ENCODE measurements at places on chromosomes 13 and 19. TPM values are rescaled to one million over a fixed set of nuclear protein-coding genes. Genes with fewer than 3 reads are reported as not detected.

DNA sequence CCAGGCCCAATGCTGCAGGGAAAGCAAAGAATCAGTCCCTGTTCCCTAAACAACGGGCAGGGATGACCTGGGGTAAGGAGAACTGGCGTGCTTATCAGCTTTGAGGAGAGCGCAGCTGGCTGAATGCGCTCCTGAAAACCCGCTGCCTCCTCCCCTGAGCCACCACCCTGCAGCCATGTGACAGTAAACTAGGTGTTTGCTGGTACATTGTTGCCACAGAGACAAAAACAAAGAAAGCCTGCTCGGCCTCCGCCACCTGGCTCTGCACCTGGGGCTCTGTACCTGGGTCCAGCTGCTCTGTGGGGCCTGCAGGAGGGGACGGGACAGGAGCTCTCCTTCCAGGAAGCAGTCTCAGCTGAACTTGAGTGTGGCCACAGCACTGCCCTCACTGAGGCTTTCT, 21.8 kb downstream of the MCF2L start:
- no peak for DNase-seq

The EFNB2 gene
- 31.8 TPM for total RNA-seq

- DNase-seq: no peak
These were observed 112.5 kb downstream of the SACS start for GRCh38 chr13:23320926-23321534.

- DNase-seq: no peak
These were observed 37.2 kb downstream of the SLITRK1 start for GRCh38 chr13:83845106-83845505.

GRCh38 chr19:15015946-15016542, 33.2 kb upstream of the CASP14 start:
- no peak for DNase-seq

The TTC9B gene
- total RNA-seq: 0.21 TPM

The NLRP4 gene
- not detected for total RNA-seq

DNA sequence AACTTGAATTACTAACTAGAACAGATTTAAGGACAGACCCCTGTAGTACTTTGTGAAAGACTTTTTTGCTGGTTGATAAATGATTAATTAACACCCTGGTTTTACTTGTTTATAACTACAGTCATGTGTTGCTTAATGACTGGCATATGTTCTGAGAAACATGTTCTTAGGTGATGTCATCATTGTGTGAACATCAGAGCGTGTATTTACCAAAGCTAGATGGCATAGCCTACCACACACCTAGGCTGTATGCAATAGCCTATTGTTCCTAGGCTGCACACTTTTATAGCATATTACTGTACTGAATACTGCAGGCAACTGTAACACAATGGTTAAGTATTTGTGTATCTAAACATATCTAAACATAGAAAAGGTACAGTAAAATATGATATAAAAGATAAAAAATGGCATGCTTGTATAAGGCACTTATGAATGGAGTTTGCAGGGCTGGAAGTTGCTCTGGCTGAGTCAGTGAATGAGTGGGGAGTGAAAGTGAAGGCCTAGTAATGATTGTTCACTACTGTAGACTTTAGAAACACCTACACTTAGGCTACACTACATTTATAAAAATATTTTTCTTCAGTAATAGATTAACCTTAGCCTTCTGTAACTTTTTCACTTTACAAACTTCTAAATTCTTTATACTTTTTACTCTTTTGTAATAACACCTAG, 260.3 kb downstream of the KCNRG start:
- DNase-seq: no peak

The CPB2 gene
- total RNA-seq: not detected

DNA sequence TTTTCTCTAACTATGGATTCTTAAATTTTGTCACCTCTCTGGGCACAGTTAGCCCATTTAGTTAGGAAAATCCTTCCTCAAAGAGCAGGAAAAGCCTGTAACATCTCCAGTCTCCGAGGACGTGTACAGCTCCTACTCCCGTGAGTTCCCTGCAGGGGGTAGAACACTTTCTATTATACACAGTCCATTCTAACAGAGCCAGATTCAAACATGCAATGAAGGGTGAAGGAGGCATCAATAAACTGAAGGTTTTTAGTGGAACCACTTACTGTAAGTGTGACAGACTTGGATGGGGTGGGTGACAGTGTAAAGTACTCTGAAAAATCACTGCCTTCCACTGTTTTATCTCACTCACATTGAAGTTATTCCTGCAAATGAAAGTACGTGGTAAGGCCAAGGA, 204.7 kb upstream of the DACH1 start:
- no peak for DNase-seq

- no peak for DNase-seq
These were observed 11.8 kb upstream of the CD70 start for GRCh38 chr19:6602729-6603114.

The NLRP11 gene
- not detected for total RNA-seq

- no peak for DNase-seq
These were observed 617.5 kb upstream of the SGCG start for GRCh38 chr13:22563272-22563671.

DNA sequence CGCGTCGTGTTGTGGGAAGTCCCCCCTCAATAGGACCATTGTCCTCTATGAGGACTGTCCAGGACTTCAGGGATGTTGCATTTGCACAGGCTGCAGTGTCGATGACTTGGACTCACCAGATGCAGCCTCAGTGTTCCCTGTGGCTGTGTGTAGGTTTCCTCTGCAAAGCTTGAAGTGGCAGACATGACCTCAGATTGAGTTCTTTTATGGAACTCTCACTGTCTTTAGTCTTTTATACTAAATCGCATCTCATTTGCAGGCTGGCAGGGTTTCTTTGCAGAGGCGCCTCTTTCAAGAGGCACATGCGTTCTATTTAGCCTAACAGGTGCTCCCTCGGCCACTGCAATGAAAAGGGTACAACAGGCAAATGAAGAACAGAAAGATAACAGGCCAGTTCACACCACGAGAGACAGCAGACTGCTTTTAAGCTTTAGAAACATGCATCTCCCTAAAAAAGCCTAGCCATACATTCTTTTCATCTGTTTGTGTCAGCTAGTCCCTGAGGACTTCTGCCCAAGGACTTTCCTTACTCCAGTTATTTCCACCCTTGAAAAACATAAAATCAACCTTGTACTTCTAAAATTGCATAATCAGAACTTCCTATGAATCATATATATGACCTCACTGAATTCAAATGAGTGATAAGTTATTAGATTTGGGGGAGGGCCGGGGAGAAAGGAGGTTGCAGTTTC, 118.4 kb downstream of the RAB20 start:
- DNase-seq: no peak

- no peak for DNase-seq
These were observed 76.0 kb upstream of the MEDAG start for GRCh38 chr13:30829833-30830637.

The ZIC2 gene
- 0.11 TPM for total RNA-seq

The RFPL4AL1 gene
- not detected for total RNA-seq

- DNase-seq: no peak
These were observed 8.0 kb upstream of the SPATA13 start for GRCh38 chr13:24152292-24153214.

DNA sequence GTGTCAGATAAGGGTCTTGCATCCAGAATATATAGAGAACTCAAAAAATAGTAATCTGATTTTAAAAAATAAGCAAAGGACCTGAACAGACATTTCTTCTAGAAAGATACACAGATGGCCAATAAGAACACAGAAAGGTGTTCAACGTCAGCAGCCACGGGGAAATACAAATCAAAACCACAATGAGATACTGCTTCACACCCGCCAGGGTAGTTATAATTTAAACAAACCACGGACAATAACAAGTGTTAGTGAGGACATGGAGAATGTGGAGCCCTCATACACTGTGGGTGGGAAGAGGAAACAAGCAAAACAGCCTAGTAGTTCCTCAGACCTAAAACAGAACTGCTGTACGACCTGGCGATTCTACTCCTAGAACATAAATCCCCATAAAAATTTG, 26.7 kb upstream of the NAPA start:
- DNase-seq: no peak

DNA sequence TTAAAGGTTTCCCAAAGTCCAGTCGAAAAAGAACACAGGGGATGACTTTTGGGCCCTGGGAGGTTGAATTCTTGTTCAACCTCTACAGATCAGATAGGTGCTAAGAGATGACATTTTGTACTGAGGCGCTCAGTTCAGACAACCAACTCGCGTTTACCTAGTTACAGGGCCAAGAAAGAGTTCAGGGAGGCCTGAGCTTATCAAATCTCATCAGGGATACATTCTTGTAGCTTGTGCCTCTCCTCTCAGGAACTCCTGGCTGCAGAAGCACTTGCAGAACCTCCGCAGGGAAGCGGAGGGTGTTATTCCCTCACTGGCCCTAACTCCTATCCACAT, 825 bp downstream of the ZNF776 start:
- DNase-seq: no peak

DNA sequence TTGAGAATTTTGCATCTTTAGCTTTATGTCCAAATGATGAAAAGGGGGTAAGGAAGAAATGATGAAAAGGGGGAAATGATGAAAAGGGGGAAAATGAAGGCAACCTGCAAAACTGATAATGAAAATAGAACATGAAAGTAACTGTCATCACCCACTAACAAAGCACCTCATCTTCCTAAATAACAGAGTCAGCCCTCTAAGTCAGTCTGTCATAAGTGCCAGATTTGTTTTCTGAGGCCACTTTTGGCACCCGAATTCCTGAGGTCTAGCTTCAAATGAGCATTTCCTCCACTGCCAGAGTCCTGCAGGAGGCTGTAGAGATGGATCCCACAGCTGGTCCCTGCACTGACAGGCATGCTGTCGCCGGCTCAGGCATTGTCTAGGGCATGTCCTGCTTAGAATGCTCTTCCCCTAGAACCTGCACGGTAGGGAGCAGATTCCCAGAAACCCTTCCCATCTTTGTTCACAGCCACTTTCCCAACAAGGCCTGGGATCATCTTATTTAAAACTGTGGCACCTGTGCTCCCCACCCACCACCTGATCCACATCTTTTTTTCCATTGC, 25.3 kb downstream of the RAP2A start:
- no peak for DNase-seq

DNA sequence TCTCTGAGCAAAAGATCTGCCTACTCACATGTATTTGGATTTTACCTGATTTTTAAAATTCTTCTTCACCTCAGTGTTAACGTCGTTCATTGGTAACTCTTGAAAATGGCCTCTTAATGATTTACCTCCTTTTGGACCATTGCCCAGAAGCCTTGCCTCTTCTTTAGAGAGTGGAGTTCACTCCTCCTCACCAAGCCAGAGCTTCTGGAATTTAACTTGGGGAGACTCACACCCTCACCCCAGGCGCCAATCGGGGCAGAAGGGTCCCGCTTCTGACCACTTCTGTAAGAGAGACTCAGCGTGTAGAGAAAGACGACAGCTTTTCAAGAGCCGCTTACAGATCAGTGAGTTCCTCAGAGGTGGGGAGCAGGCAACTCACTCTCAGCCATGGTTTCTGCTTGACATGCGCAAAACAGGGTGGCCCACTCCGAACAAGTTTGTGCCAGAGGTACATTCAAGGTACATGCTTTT, 2.7 kb downstream of the PNMA8C start:
- DNase-seq: no peak

GRCh38 chr19:47111006-47111621, 2.5 kb downstream of the ZC3H4 start:
- no peak for DNase-seq

The EBI3 gene
- 0.32 TPM for total RNA-seq

The APOC4 gene
- not detected for total RNA-seq

- no peak for DNase-seq
These were observed 24.5 kb upstream of the SLC7A1 start for GRCh38 chr13:29619995-29620394.

DNA sequence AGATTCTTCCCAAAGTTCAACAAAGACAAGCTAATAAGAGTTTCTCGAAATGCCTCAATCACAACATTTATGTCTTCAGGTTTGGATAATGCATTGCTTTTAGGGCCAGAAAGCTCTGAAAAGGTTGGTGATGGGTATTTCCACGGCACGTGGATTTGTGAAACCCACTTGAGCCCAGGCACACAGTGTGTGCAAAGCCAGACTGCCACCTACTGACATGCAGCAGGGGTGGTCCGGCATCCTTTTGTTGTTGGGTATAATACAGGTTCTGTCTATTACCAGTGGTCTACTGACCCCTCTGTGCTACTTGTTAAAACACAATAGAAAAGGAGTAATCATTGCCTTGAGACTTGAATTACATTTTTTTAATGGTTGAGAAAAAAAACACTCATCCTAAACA, 225.6 kb downstream of the RAP2A start:
- no peak for DNase-seq

The LIN7B gene
- 4.7 TPM for total RNA-seq

GRCh38 chr13:49679246-49679645, 12.0 kb downstream of the EBPL start:
- DNase-seq: no peak

GRCh38 chr19:39937787-39938186, 3.4 kb upstream of the FCGBP start:
- no peak for DNase-seq

The OLFM2 gene
- total RNA-seq: 18.2 TPM

The GPR180 gene
- total RNA-seq: 21.5 TPM

GRCh38 chr19:2634228-2634951, 68.1 kb downstream of the GNG7 start:
- no peak for DNase-seq

GRCh38 chr19:4297901-4298809, 4.0 kb downstream of the TMIGD2 start:
- DNase-seq: no peak

GRCh38 chr19:35714601-35715354, 3.0 kb upstream of the KMT2B start:
- no peak for DNase-seq

- no peak for DNase-seq
These were observed 19.0 kb upstream of the LEUTX start for GRCh38 chr19:39759457-39760184.

The PGLYRP2 gene
- total RNA-seq: not detected

The OXGR1 gene
- 1.1 TPM for total RNA-seq

DNA sequence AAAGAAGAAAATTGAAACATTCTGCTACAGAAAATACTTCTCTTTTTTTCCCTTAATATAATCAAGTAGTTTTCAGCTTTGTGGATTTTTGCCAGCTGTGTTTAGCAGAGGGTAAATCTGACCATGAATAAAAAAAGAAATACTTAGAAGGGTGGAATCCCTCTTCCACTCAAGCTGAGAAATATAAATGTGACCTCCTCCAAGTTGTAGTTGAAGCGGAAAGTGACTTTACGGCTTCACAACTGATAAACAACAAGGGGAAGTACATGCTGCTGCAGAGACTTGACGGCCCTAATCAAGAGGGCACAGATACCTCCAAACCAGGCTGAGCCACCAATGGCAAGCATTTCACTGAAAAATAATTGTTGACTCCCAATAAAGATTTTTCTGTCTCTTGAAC, 785.0 kb downstream of the SLITRK5 start:
- no peak for DNase-seq

GRCh38 chr13:42384265-42384664, 112.3 kb downstream of the AKAP11 start:
- no peak for DNase-seq

The CD37 gene
- total RNA-seq: 6.5 TPM

The RASA3 gene
- total RNA-seq: 17.8 TPM

Data from urinary bladder (tissue), 4 donors.